ENCODE measurements at places on chromosomes 4 and X. TPM values are rescaled to one million over a fixed set of nuclear protein-coding genes. Genes with fewer than 3 reads are reported as not detected.

GRCh38 chrX:53383376-53384076 is 38.9 kb downstream of the SMC1A start:
- peak; percentile 21 for DNase-seq

GRCh38 chr4:47442980-47443379 is 20.5 kb downstream of the COMMD8 start:
- no peak for DNase-seq

DNA sequence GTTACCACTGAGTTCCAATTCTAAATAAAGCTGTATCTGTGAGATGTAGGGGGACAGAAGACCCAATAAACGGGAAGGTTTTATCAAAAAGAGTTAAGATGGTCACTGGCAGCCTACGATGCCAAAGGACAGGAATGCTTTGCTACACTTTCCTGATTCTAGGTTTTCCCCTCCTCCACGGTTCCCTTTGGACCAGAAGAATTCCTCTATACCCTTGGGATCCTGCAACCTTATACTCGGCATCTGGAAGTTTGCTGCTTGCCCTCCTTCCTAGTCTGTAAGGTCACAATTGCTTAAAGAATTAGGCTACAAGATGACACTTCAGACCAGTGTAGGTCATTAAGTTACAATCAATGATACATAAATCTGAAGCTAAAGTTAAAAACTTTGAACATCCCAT is 64.3 kb downstream of the SCML2 start:
- DNase-seq: no peak

GRCh38 chrX:57451426-57452020 is 140.3 kb upstream of the ZXDB start:
- DNase-seq: no peak

- no peak for DNase-seq
Measured at GRCh38 chr4:43456383-43456782, 563.9 kb downstream of the GRXCR1 start.

Gene TRIM2
- total RNA-seq: 56.7 TPM

Gene PCDH19
- 2.9 TPM for total RNA-seq

Measured in tongue (tissue), 3 donors.